Stimulated activated CD4-positive, alpha-beta T cell treated with anti-CD3 and anti-CD28 coated beads, Interleukin-4, amount 100 ng/mL, for 24 hours (primary cell): ENCODE measurements at places on chromosomes 7 and 10.

DNA sequence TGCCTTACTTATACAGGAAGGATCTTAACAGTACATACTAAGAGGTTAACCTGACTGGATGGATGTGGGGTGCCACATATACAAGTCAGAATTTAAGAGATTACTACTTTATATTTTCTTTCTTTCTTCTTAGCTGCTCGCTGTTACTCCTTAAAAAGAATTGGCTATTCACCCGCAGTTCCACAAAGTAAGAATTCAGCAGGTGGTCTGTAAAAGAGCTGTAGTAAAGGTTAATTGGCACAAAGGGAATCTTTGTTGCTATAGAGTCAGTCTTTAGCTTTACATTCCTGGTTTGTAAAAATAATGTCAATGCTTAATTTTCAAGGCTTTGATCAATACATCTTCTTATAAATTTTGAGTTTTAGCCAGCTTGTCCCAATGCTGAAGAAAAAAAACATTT lies 43.2 kb downstream of the RALA start:
- no peak for DNase-seq

GRCh38 chr7:18536486-18536885 lies 40.9 kb downstream of the HDAC9 start:
- no peak for DNase-seq

DNA sequence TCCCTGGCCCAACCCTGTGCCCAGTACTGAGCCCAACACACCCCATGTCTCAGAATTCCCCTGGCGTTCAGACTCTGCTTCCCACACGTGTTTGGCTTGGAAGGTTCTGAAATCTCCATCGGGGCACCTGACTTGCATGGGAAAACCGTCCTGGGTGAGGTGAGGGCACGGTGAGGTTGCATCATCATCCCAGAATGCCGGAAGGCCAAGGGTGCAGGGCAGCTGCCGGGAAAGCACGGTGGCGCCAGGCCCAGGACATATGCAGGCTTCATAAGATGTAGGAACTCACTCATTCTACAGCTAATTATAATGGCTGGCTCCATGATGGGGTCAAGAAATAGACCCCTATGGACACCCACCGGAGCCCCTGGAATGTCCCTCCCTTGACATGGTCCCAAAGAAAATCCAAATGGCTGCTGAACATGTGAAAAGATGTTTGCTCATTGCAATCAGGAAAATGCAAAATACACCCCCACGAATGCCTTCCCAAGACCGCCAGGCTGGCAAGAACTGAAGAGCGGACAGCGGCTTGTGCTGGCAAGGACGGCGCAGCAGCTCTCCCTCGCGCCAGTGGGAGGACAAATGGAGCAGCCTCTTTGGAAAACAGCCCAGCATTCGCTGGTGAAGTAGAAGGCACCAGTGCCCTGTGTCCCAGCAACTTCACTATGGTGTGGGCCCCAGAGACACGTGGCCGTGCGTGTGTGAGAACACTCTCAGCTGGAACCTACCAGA lies 2.3 kb downstream of the KNDC1 start:
- DNase-seq, result no peak

- peak; percentile 82 for DNase-seq
These were observed 65.6 kb upstream of the PDGFA start for GRCh38 chr7:585229-585711.

GRCh38 chr10:79586933-79587332 lies 23.8 kb upstream of the SFTPA1 start:
- no peak for DNase-seq

DNA sequence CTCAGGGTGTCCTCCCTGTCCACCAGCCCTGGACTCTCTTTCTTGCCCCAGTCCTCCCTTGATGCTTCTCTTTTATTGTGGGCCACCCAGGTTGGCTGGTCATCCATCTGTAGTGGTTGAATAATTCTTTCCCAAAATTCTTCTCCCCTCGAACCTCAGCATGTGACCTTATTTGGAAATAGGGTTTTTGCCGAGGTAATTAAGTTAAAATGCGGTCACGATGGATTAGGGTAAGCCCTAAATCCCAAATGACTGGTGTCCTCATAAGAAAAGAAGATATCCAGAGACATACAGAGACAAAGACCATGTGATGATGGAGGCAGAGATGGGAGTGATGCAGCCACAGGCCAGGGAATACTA lies 74.3 kb downstream of the GFRA1 start:
- DNase-seq, result no peak

DNA sequence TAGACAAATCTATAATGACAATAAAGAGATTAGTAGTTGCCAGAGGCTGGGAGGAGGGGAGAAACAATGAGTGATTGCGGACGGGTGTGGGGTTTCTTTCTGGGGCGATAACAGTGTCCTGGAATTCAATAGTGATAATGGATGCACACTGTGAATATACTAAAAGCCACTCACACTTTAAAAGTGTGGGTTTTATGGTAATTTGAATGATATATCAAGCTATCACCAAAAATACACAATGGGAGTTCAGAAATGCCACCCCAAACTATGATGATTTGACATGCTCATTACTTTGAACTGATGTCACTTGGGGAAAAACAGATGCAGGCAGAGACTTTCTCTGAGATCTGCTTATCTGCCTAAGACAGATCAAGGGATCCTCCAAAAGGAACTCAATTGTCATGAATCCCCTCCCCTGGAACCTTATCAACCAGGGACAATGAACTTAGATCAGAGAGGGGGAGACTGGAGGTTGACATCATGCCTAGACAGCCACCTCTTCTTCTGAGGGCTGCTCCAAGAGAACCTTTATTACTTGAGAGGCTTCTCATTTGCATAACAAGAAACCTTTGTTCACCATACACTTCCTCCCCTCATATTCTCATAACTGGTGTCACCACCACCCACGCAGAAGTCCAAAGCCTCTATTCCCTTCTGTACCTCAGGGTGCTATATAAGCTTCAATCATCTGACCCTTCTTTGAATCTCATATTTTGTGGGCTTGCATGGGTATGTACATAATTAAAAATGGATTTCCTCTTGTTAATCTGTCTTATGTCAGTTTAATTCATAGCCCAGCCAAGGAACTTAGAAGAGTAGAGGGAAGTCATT lies 14.8 kb upstream of the ZC3HAV1 start:
- DNase-seq, result peak; percentile 48

- DNase-seq, result no peak
These were observed 328.2 kb downstream of the TNS3 start for GRCh38 chr7:47253650-47254080.

DNA sequence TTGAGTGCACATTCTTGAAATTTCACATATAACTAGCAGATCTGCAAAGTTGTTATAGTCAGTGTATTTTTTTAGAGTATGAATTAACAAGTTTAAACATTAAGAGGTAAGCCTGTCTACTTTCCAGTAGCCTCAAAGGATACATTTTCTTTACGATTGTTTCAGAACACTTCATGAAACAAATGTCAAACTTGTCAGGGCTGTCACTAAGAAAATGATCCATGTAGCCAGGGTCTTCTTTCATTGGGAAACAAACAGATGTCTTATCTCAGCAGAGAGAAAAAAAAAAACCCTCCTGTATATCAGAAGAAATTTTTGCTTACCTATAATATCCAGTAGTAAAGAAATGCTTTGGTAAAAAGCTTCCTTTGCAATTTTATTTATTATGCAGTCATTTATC lies 192.4 kb downstream of the PHF14 start:
- no peak for DNase-seq

DNA sequence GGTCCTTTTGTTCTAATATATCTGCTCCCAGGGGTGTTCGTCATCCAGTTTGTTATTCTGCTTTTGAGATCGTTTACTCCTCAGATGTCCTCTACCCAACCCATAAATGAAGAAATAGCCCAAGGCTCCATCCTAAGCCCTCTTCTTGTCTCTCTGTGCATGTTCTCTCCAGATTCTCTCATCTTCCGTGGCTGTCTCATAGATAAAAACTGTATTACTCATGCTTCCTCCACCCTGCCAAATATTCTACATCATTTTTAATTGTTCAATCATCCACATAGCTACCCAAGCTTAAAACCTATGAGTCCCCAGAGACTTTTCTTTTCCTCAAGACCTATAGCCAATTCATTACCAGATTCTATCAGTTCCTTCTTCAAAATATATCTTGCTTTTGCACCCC lies 44.9 kb downstream of the CAV1 start:
- no peak for DNase-seq

- DNase-seq, result no peak
These were observed 500.1 kb upstream of the PHF14 start for GRCh38 chr7:10473569-10473968.

DNA sequence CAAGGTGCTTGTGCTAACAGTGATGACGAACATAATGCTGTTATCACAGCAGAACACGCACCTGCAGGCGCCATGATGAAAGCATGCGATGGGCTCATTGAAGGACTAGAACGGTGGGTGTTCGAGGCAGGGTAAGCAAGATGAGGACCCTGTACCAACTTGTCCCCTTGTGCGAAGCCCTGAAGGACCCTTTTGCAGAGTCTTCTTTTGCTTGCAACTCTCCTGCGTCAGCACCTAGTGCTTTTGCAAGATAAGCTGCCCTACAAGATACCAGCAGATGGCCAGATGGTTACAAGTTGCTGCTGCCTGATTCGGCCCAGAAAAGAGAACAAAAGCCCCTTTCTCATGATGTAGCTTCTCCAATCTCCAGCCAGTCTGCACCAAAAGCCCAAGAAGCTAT lies 4.2 kb upstream of the IL15RA start:
- DNase-seq, result no peak

DNA sequence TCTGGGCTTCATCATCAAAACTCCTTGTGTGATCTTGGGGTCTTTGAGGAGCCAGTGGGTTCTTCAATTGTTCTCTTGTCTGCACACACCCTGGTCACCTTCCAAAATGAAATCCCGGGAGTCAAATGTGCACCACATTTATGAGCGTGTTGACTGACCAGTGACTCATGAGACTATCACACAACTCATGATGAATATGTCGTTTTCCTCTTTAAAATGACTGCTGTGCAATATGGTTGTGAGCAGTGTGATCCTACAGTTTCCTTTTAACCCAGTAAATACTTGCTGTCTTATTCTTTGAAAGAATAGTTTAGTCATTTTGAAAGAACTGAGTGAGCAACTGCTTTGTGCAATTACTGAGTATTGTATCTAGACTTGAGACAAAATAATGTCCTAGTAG lies 149.2 kb downstream of the DYNC1I1 start:
- no peak for DNase-seq

GRCh38 chr10:11564741-11565140 lies 46.7 kb downstream of the USP6NL start:
- no peak for DNase-seq

DNA sequence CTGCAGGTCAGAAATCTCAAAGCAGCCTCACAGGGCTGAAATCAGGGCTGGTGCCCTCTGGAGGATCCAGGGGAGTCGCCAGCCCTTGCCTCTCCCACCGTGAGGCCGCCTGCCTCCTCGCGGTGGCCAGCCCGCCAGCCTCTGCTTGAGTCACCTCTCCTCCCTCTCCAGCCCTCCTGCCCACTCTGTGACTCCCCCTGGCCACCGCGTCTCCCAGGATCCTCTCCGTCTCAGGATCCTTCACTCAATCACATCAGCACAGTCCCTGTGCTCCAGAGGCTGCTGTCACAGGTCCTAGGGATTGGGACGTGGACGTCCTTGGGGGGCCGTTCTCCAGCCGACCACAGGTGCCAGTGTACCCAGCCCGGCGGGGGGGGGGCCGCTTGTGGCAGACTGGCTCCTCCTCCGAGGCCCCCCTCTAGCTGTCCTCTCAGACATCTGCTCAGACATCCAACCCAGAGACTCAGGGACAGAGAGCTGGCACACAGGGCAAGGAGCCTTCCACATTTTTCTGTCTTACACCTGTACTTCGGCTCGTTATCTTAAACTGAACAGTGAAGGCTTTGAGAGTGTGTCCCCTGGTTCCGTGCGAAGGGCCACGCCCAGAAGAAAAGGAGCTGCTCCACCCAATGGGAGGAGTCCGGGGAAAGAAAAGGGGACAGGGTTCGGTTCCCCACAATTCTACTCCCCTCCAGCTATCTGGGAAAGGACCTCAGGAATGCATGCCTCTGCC lies 9.4 kb upstream of the PPP2R2D start:
- DNase-seq, result no peak

- no peak for DNase-seq
These were observed 35.4 kb upstream of the RSU1 start for GRCh38 chr10:16852624-16853023.

- DNase-seq, result no peak
These were observed 972.0 kb upstream of the CELF2 start for GRCh38 chr10:10045765-10046028.

DNA sequence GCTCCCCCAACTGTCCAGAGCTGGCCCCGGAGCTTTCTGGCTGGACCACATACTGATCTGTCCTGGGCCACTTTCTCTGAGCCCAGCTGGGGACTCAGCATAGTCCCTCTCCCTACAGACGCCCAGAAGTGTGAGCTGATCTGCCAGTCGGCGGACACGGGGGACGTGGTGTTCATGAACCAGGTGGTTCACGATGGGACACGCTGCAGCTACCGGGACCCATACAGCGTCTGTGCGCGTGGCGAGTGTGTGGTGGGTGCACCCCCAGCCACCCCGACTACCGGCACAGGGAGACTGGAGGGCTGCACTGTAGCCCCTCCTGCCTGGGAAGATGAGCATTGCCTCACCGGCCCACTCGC lies 41.8 kb downstream of the TBATA start:
- DNase-seq, result no peak

GRCh38 chr7:85765698-85766298 lies 578.9 kb upstream of the SEMA3D start:
- DNase-seq, result no peak

DNA sequence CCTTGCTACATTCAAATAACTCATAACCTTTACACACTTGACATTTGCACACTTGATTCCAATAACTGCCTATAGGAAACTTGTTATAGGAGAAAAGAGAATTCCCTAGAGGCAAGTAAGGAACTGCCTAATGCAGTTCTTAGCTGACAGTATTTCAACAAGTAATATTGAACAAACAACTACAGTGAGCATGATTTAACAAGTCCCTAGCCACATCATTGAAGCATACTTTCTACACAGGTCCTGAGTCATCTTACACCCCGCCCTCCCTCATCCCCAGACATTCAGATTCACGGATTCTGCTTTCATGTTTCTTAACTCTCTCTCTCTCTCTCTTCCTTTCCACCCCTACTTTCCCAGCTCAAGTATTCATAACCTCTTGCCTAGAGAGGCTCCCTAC lies 153.5 kb downstream of the LSM5 start:
- DNase-seq, result no peak

- DNase-seq, result no peak
These were observed 146.9 kb downstream of the KCNMA1 start for GRCh38 chr10:77490534-77491314.

DNA sequence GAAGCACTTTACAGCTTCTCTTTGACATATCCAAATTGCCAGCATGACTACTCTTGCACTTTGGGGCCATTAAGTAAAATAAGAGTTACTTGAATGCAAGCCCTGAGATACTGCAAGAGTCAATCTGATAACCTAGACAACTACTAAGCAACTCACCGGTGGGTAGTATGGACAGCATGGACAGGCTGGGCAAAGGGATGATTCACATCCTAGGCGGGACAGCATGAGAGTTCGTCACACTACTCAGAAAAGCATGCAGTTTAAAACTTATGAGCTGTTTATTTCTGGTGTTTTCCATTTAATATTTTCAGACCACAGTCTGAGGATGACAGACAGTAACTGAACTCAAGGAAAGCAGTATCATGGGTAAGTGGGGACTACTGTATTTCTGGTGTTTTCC lies 84.0 kb downstream of the ORC5 start:
- DNase-seq, result no peak

GRCh38 chr7:35038354-35038753 lies 1.1 kb upstream of the DPY19L1 start:
- DNase-seq, result no peak

GRCh38 chr10:649798-650440 lies 39.5 kb downstream of the DIP2C start:
- no peak for DNase-seq

- no peak for DNase-seq
These were observed 770.9 kb downstream of the TNS3 start for GRCh38 chr7:46810986-46811385.
